C1 segment of cervical spinal cord (tissue), 14 donors: ENCODE measurements at places on chromosomes 1 and 21.

- no peak for DNase-seq
Observed at GRCh38 chr1:229671310-229671709, 45.3 kb downstream of the URB2 start.

DNA sequence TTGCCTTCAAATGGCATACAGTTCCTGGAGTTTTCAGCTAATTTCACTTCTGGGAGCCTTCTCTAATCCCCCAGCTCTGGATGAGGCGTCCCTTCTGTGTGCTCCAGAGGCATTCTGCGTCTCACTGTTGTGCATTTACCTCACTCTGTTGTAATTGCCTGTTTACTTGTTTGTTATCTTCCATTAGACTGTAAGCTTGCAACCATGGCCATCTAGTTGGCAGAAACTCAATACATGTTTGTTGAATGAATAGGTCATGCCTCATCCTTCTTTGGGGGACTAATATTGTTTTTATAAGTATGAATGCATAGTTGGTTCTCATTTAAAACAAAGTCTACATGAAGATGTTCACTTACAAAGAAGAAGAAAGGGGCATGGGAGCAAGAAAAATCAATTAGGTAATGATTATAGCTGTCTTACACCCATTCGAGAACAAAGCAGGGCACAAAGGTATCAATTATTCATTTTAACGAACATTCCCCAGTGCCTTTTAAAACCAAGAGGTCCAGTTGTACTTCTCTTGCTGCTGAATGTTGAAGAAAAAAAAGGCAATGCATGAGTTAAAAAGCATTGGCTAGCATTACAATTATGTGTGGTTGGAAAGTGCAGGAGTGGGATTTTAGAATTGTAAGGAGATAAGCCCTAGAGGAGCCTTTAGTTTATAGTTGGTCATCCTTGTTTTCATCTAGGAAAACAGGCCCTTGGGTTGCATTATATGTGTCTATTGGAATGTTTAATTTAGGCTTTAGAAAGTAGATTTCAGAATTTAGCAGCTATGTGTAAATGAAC lies 6.0 kb downstream of the RGL1 start:
- no peak for DNase-seq

DNA sequence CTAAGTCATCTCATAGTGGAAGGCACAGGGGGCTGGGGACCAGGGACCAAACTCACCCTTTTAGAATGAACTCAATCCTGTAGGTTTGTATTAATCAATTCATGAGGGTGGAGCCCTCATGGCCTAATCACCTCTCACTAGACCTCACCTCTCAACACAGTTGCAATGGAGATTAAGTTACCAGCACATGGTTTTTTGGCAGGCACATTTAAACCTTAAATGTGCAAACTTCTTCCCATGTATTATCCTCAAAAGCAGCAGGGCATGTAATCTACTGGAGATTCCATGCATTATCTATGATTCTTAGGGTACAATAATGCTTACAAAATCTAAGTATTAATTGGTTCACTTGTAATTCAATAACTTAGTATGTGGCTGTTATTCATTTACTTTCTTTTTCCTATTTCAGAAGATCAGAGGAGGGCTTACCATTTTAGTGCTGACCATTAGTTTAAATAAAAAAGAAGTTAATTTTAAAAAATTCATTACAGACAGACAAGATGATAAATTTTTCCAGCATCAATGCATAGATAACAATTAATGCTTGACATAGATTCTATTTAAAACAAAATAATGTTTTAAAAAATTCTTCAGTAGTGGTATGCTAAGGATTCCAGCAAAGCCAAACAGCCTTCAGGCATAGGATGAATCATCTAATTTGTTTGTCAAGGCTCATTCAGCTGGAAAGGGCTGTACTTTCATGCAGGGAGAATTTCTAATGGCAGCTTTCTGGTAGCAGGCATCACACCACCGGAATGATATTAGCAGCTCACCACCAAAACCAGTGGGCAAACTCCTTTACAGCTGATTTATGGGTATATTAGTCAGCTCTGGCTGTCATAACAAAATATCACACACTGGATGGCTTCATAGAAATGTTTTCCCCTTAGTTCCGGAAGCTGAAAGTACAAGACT lies 124.6 kb upstream of the ZNF648 start:
- DNase-seq: no peak

DNA sequence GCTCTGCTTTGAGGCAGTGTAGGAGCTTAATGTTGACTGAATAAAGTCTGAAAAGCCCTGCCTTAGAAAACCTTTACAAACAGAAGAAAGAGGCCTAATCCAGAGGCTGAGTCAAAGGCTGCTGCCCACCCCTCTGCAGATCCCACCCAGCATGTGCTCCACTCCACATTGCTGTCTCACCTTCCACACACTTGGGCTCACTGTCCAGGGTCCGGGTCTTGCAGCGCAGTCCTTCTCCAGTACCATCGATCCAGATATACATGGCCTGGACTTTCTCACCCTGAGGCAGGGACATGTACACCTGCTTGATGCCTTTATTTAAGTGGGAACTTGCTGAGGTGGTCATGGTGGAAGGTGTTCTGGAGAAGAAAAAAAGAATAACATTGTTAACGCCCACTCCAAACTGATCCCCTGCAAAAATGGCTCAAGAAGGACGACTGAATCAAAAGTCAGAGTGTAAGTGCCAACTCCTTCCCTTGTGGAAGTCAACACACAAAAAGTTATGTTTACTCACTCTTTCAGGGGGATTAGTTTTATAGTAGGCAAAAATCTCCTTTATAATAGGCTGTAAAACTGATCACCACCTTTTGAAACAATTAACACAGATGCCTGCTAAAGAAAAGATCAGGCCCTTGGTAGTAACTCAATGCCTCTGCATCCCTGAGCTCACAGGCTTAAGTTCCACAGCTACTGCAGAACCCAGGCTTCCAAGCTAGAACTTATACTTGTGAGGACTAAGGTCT lies 3.0 kb downstream of the GLUL start:
- DNase-seq: no peak
